ENCODE measurements at places on chromosomes 16 and 17.

DNA sequence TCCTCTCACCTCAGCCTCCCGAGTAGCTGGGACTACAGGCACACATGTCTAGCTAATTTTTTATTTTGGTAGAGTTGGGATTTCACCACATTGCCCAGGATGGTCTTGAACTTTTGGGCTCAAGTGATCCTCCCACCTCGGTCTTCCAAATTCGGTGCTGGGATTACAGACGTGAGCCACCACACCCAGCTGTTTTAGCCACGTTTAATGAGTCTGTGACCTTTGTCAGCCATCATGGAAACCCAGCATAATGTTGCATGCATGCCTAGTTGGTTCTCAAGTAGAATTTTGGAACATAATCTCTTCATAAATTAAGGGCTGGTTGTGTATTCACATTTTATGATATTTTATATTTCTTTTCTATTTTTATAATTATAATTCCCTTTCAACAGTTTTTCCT, 42.0 kb downstream of the GOSR1 start:
- DNase-seq, result no peak

- DNase-seq, result no peak
Observed at GRCh38 chr17:75622076-75622475, 11.2 kb upstream of the SMIM5 start.

GRCh38 chr16:66107661-66108060, 258.8 kb upstream of the CDH5 start:
- no peak for DNase-seq

DNA sequence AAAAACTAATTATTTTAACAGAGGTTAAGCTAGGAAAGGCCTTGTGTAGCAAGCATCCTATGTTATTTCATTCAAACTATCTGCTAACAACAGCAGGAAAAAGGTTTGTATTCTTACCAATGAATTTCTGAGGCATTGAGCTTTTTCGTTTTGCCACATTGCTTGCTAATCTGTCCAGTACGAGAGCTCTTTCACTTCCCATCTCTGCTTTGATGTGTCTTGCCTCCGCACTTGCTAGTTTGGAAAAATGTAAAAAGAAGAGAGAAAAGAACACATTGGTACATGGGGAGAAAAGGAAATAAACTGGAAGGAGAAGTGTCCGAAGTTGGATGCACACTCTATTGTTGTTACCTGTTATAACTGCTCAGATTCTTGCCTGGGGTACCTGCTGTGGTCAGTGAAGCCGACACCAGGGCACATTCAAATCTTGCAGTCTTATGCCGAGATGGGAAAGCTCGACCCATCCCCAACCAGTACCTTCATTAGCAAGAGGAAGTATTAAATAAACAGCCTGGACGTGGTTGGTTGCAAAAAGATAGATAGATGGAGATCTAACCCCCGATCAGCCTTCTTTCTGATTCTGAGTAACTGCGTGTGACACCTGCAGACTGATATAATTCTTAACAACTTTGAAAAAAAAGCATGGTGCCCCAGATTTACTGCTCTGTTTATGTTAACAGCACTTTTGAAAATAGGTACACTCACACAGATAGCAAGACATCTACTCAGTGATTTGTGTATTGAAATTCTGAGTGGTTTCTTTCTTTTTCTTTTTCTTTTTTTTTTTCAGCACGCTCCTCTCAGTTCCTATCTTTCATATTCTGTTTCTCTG, 40.0 kb downstream of the GRB7 start:
- no peak for DNase-seq

Data from CD4-positive, alpha-beta T cell (primary cell).